ENCODE measurements at places on chromosomes 6 and 20.

GRCh38 chr20:6126846-6127245 lies 4.0 kb upstream of the FERMT1 start:
- DNase-seq, result no peak

- no peak for DNase-seq
Observed at GRCh38 chr6:121503589-121503991, 68.1 kb downstream of the GJA1 start.

GRCh38 chr6:165968408-165968807 lies 199.2 kb downstream of the TBXT start:
- DNase-seq, result no peak

DNA sequence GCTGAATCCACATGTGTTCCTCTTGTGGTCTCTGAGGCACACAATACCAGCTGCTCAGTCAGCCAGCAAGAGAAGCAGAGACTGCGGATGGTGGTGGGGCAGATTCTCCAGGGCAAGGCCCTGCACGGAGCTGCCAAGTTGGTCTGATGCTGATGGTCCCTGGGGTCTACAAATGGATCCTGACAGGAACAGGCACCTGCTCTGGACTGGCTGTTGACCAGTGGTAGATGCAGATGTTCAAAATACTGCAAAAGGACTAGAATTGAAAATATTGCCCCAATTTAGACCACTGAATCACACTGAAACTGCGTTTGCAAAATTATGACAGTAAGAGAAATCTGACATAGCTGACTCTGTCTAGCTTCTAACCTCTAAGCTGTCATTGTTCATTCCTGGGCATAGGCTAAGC lies 29.6 kb upstream of the TUBB2A start:
- no peak for DNase-seq

DNA sequence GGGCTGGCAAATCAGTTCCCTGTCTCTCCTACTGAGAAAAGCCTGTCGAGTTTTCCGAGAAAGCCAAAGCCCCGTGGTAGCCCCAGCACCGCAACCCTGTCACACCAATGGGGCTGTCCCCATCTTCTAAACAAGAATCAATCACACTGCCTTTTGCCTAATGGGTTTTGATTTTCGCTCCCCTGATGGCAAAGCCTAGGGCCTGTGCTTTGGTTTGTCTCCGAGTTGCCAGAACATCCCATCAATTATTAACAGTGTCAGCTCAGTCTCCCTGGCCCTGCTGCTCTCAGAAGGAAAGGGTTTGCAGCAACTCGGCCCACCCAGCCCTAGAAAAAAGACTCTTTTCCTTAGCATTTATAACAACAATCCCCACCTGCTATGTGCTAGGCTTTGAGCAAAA lies 4.2 kb downstream of the KCNB1 start:
- DNase-seq, result no peak

- DNase-seq, result no peak
Observed at GRCh38 chr6:56851074-56851473, 103.8 kb upstream of the BEND6 start.

- no peak for DNase-seq
Observed at GRCh38 chr6:150354754-150355571, 13.8 kb upstream of the IYD start.

DNA sequence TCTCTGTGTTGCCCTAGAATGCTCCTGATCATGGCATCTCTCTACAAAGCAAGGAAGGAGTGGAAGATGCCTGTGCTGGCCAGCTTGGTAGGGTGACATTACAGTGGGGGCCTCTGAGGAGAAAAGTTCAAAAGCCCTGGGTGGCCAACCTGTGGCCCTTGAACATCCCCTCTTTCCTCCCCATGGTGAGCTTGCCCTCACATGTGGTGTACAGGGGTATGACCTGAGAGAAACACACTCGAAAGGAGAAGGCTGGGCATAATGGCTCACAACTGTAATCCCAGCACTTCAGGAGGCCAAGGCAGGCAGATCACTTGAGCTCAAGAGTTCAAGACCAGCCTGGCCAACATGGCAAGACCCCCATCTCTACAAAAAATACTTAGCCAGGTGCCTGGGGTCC lies 36.6 kb upstream of the SCAF8 start:
- no peak for DNase-seq

DNA sequence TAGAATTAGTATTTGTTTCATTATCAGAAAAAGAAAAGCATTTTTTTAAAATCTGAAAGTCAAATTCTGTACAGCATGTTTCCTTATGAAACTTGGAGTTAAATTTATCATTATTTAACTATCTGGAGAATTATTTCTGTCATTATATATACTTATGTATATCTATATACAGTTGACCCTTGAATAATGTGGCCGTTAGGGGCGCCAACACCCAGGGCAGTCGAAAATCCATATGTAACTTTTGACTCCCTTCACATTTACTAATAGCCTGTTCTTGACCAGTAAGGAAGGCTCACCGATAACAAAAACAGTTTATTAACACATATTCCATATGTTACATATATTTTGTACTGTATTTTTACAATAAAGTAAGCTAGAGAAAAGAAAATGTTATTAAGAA lies 341.2 kb downstream of the ADGRB3 start:
- DNase-seq, result no peak

- DNase-seq, result no peak
Observed at GRCh38 chr6:22024973-22025467, 271.8 kb downstream of the PRL start.

DNA sequence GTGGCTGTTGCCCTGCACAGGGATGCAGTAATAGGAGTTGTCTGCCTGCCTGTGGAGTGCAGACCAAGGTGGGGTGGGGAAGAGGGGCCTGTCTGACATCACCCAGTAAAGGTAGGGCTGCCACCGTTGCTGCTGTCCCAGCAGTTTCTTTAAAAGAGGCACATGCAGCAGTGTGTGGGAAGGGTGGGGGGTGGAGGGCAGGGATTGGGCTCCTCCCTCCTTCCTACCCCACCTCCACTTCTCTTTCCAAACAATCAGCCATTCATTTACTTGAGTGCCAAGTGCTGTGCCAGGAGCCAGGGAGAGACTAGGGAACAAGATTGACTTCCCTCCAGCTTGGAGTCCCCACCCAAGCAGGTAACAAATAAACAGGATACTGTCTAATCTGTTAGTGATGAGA lies 66.8 kb upstream of the MYL9 start:
- DNase-seq, result no peak

GRCh38 chr6:147936703-147937470 lies 405.8 kb upstream of the SASH1 start:
- DNase-seq, result no peak

- DNase-seq, result no peak
Observed at GRCh38 chr6:54085541-54085940, 25.7 kb upstream of the MLIP start.

DNA sequence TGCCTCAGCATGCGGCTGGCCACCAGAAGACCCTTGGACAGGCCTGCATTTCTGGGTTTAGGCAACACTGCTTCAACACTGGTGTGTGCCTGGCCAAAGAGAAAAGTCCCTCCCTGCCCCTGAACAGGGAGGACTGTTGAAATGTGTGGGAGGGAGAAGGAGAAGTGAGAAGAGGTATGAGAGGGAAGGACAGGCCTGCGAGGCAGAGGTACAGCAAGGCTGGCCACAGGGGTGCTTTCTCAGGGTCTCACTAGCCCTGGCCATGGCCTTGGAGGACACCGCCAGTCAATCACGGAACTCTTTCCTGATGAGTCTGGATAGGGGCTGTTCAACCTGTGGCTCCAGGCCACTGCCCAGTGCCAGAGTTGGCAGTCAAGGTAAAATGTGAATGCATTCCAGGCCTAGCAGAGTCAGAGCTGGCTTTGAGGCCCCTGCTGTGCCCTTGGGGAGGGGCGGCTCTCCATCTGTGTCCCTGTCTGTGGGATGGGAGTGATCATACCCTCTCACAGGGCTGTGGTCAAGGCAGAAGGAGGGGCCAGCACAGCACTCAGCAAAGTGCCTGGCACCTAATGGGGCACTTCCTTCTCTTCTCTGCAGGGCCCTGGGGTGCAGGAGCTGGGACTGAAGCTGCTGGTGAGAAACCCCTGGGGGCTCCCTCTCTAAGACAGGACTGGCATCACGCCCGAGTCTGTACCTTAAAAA lies 43.2 kb upstream of the CDH22 start:
- no peak for DNase-seq

DNA sequence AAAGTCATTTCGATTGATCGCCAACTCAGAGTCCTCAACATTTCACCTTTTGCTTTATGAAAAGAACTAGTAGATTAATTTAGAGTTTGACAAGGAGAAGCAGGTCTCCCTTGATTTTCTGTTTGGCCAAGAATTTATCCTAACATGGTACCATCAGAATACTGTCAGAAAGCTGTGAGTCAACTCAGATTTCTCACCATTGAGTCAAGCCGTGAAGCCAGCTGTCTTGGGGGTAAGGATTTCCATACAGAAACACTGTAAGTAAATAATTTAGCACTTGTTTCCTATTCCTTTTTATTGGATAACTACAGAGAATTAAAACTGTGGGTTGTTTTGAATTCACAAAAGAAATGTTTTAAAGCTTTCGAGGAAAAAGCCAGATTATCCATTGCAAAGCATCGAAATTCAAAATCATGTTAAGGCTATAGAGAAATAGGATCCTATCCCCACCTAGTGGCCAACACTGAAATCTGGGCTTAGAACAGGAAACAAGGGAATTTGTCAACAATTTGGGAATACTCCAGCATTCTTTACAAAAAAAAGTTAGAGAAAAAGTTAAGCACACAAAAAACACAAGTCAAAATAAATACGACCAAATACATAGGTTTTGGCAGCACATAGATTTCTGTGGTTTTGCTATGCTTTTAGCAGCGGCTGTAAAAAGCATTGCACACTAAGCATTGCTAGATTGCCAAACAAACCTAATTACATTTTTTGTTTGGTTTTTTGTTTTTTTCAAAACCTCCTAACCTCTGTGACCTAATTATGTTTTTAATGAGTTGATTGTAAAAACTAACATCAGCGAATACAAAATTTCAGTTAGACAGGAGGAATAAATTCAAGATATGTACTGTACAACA lies 44.2 kb downstream of the COL11A2 start:
- no peak for DNase-seq

- DNase-seq, result no peak
Observed at GRCh38 chr6:10528158-10528981, 7.2 kb downstream of the GCNT2 start.

GRCh38 chr6:154791556-154792317 lies 58.5 kb downstream of the SCAF8 start:
- no peak for DNase-seq

GRCh38 chr6:109102762-109103161 lies 7.5 kb downstream of the CEP57L1 start:
- no peak for DNase-seq

GRCh38 chr6:7257521-7258230 lies 55.3 kb downstream of the SSR1 start:
- no peak for DNase-seq

GRCh38 chr20:50930976-50931305 lies 296 bp downstream of the ADNP start:
- no peak for DNase-seq

GRCh38 chr6:106197441-106197840 lies 111.3 kb downstream of the PRDM1 start:
- no peak for DNase-seq

DNA sequence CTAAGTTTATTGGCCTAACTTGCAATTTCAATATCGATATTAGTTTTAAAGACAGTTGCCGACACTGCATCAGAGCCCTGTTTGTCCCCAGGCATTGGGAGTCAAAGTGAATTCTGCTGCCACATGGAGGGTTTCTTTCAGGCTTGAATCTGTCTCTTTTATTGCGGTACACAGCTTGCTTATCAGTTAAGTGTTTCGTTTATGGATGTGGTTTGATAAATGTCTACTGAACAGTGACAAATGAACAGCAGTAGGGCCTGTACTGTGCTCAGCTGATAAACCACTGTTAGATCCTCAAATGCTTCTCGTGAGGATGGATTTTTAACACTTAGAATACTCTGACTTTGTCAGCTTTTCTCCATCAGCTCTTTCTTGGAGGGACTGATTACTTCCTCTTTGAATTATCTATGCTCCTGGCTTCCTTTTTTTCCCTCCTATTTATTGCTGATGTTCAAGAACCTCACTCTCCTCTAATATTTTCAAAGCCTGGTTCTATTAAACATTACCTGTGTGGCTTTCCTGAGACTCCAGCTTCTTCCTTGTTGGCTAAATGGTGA lies 240.8 kb downstream of the PLCB1 start:
- no peak for DNase-seq

- no peak for DNase-seq
Observed at GRCh38 chr20:34331838-34332237, 28.7 kb upstream of the AHCY start.

DNA sequence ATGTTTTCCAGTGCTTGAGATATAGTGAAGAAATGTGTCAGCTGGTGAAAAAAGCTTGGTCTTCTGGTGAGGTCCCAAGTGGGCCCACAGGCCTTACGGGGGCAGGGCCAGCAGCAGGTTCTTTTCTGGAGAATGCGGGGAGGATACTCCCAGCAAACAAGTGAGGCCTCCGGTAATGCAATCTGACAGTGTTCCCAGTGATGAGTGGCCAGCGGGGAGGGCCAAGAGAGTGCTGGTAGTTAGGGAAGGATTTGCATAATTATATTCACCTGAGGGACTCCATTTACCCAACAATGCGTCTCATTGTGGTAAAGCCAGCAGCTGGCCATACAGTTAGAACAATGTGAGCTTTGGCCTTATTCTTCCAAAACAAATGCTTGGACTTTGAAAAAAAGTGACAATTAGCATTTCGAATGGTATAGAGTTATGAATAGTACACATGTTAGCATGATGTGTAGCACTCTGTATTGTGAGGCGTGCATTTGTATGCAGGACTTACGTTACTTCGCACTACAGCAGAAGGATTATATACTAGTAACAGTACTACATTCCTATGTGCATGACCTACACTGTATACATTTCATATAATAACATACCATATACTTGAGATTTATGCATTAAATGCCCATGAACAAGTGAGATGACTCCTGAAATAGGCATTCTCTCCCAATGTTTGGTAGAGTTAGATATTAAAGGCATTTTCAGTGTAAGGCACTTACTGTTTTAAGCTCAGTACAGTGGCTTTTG lies 69.8 kb downstream of the MYB start:
- no peak for DNase-seq

DNA sequence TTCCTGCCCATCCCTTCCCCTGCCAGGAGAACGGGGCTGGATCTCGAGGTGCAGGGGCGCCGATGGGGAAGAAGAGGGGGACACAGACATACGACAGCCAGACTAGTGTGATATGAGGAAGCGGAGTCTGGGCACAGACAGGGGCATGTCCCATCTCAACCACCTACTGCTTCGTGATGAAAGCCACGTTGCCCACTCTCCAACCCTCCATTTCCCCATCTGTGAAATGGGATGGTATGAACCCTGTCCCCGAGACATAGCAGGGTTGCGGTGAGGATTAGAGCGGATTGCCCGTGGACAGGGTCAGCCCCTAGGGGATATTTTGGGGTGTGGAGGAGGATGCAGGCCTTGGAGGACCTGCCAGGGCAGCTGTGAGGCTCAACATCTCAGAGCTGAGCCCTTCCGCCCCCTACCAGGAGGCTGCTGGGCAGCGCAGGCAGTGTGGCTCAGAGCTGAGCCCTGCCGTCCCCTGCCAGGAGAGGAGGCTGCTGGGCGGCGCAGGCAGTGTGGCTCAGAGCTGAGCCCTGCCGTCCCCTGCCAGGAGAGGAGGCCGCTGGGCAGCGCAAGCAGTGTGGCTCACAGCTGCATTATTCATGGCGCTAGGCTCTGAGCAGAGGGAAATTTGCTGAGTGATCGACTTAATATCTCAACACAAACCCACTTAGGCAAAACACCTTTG lies 71.7 kb downstream of the GRM4 start:
- no peak for DNase-seq

Measured in stimulated activated CD8-positive, alpha-beta memory T cell treated with anti-CD3 and anti-CD28 coated beads, Interleukin-4, amount 100 ng/mL, for 1 hour (primary cell).